ENCODE measurements at places on chromosomes 16 and 17. TPM values are rescaled to one million over a fixed set of nuclear protein-coding genes. Genes with fewer than 3 reads are reported as not detected.

GRCh38 chr17:81013642-81014041, 21.3 kb upstream of the BAIAP2 start:
- ATAC-seq, result no peak

GRCh38 chr16:981695-982144, at the start of gene SOX8:
Gene SOX8 (plus strand): TSS chr16:981770. CDS start chr16:981923, 153 bp downstream.
- ATAC-seq, result no peak

DNA sequence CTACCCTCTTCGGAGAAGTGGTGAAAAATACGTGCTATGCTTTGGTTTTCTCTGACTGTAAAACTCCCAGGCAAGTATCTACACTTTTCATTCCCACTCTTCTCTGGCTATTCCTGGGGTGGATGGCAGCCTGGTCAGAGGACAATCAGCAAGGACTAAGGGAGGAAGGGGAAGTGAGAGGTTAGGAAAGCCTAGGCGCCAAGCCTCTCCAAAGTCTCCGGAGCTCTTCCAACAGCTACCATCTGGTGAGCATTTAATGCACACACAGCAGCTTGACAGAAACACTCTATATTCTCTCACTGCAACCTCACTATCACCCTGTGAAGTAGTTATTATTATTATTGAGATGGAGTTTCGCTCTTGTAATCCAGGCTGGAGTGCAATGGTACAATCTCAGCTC, 65.1 kb downstream of the WSCD1 start:
- no peak for ATAC-seq

DNA sequence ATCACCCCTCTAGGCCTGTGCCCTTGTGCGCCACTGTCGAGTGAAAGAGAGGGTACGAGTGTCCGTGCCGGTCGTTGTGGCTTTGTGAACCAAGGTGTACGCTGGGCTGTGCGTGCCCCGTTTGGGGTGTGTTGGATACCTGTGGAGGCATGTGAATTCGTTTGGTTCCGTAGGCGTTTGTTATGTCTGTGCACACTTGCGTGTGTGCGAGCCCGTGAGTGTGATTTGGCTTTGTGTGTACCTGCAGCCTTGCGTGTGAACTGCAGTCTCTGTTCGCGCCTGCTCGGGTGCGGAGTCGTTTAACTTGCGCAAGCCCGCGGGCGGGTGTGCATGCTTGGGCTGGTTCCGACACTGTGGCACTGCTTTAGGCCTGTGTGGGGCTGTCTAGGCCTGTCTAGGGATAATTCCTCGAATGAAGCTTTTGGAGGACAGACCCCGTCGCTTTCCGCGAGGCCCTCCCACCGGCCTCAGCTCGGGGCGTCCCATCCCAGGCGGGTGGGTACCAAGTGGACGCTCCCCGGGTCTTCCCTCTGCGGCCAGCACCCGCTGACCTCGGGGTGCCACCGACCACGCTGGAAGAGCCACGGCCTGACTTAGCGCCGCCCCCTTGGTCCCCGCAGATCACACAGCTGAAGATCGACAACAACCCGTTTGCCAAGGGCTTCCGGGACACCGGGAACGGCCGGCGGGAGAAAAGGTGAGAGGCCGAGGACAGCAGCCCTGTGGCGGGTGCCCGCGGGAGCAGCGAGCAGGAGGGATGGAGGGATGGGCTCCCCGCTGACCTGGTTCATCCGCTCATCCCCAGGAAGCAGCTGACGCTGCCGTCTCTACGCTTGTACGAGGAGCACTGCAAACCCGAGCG, 4.4 kb downstream of the TBX2 start:
- peak; percentile 79 for ATAC-seq

DNA sequence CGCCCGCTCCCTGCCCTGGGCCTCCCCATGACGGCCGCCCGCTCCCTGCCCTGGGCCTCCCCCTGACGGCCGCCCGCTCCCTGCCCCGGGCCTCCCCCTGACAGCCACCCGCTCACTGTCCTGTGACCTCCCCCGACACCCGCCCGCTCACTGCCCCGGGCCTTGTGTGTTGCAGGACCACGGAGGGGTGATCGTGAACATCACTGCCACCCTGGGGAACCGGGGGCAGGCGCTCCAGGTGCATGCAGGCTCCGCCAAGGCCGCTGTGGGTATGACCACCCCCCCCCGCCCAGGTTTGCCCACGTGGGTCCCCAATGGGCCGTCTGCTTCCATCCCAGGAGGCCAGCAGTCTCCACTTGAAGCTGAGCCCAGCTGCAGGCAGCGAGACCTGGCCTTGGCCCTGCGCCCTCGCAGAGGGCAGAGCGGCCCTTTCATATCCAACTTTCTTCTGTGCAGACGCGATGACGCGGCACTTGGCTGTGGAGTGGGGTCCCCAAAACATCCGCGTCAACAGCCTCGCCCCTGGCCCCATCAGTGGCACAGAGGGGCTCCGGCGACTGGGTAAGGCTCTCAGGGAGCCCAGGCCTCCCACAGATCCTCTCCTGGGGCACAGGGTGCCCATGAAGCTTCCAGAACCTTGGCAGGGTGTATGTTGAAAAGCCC, 9.0 kb downstream of the DECR2 start:
- ATAC-seq, result peak; percentile 21

DNA sequence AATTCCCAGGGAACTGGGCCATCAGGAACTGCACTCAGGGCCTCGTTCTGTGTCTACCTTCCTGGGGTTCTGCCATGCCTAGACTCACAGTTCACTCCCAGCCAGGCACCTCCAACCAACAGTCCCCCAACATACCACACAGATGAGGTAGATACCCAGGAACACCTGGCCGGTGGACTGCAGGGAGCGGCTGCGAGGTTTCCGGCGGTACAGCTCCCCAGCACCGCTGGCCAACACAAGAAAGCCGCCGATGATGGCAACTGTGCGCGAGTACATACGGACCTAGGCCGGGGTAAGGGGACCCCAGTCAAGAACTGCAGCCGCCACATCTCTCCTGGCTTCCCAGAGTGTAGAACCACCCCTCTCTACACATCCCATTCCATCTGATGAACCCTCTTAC, 1.9 kb downstream of the TMEM101 start:
- no peak for ATAC-seq

Gene PLCG2
- total RNA-seq, result 8.6 TPM

Gene CASKIN1
- 0.08 TPM for total RNA-seq

Measured in esophagus mucosa (tissue), 1 donor.